ENCODE measurements at places on chromosomes 4 and X.

GRCh38 chr4:77189412-77189811, 32.4 kb downstream of the CCNG2 start:
- DNase-seq, result no peak

- no peak for DNase-seq
Observed at GRCh38 chr4:156798438-156798837, 173.2 kb downstream of the PDGFC start.

DNA sequence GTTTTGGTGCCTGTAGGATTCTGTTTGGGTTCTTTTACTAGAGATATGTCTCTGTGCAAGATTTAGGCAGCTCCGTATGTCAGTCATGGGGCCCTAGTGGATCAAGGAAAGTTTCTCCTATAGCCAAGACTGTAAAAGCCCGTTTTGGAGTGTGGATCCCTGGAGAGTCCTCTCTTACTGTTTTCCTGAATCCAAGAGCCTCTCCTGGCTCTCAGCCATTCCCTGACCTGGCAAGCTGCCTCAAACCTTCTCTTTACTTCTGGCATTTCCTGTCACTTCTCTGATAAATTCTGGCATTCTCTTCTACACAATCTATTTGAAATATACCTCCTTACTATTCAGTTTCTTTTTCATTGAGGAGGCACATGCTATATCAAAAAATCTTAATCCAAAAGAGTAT, 41.4 kb downstream of the DCAF12L2 start:
- DNase-seq, result no peak

DNA sequence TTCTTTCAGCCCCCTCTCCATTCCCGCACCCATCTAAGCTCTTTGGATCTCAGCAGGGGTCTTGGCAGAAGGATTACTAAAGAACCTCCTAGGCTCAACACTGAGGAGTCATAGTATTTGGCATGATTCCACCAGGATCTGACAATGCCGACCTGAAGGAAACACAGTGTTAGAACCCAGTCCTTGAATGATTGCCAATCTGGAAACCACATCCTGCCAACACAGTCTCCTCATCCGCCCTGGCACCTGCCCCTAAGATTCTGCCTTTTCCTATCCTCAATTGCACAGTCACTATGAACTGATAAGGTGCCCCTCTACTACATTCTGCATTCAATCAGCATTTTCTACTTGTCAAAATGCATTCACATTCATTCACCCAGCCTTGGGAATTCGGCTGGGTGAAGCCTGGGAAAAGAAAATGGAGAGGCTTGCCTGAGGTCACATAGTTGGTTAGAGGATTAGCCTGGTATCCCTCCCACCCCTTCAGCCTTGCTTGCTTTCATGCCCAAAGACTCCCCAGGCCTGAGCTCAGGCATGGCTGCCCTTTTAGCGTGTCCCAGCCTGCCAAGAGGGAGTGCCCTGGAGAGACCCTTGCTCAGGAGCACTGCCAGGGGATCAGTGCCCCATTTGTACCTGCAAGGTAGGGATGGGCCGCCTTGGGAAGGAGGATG, 2.2 kb upstream of the CLDN2 start:
- DNase-seq, result no peak

GRCh38 chrX:103549916-103550315, 30.6 kb upstream of the RAB40A start:
- DNase-seq, result no peak

- peak; percentile 82 for DNase-seq
Observed at GRCh38 chr4:152634110-152634760, 45.6 kb downstream of the TMEM154 start.

GRCh38 chr4:142818476-142818875, 27.6 kb downstream of the INPP4B start:
- no peak for DNase-seq

- DNase-seq, result no peak
Observed at GRCh38 chrX:72349190-72349589, 43.5 kb upstream of the CITED1 start.

- DNase-seq, result no peak
Observed at GRCh38 chrX:70973221-70973620, 42.3 kb upstream of the SLC7A3 start.

- DNase-seq, result peak; percentile 50
Observed at GRCh38 chr4:108355902-108356535, 187.3 kb upstream of the LEF1 start.

GRCh38 chr4:144288011-144288903, 147.7 kb upstream of the GYPA start:
- DNase-seq, result peak; percentile 18

GRCh38 chr4:83268491-83268890, 16.1 kb downstream of the COQ2 start:
- DNase-seq, result no peak

- peak; percentile 92 for DNase-seq
Observed at GRCh38 chr4:157043131-157043530, 32.8 kb upstream of the GLRB start.

DNA sequence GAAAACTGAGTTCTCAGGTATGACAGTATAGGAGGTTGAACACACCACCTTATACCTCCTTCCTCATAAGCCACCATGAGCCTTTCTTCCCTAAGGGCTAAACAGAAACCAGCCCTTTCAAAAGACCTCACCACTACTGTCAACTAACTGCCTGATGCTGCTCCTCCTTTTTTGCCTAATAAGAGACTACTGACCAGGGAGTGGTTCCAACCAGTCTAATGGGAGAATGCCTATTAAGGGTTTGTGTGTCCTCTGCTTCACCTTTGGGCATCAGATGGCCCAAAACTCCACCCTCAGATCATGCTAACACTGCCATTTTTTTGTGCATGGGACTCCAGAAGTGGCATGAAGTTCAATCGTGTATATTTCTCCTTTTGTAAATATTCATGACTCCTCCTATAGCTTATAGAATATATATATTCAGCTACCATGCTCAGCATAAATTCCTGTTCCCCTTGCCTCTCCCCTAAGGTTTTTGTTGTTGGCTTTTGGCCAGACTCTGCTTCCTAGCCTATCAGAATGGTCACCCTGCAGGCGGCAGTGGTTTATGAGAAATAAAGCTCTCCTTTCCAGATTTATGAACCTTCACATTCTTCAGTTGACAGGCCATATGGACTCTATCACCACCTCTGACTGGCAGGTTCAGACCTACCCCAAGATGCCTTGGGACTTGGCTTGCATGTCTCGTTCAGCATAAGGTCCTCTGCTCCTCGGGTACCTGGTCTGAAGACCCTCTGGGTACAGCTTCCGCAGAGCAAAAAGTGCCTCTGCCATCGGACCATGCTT, 28.2 kb downstream of the FGFBP1 start:
- no peak for DNase-seq

DNA sequence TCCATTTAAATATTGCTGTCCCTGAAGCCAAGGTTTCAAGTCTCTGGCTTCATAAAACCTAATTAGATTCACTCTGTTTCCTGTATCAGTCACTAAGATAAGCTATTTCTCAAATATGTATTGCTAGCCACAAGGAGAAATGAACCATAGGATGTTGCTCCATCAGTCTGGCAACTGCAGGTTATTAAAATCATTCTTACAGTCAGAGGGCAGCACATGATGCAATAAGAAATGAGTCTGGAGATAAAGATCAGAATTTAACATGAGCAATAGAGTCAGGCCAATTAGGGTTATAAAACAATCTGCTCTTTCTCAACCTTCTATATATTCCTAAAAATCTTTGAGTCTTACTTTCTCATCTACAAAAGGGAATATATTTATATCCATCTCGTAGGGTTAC, 7.2 kb downstream of the PRKG2 start:
- no peak for DNase-seq

GRCh38 chr4:4986841-4987240, 32.4 kb downstream of the CYTL1 start:
- DNase-seq, result no peak

DNA sequence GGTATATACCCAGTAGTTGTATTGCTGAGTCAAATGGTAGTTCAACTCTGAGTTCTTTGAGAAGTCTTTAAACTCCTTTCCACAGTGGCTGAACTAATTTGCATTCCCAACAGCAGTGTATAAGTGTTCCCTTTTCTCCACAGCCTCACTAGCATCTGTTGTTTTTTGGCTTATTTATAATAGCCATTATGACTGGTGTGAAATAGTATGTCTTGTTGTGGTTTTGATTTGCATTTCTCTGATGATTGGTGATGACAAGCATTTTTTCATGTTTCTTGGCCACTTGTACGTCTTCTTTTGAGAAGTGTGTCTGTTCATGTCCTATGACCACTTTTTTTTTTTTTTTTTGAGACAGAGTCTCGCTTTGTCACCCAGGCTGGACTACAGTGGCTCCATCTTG, 30.5 kb downstream of the GPR50 start:
- no peak for DNase-seq

GRCh38 chr4:17134565-17134964, 236.1 kb upstream of the LDB2 start:
- DNase-seq, result no peak

DNA sequence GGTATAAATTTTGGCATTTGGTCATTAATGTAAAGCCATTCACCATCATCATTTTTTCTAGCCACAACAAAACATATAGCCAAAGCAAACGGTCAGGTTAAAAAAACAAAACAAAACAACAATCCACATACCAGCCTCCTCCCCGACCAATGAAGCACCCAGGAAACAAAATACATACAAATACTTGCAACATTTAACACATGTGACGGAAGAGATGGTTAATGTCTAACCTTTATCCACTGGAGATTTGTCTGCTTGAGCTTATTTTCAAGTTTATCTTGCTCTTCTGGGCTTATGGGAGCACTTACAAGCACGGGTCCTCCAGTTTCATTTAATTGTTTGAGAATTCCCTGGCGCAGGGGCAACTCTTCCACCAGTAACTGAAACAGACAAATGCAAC, 857.5 kb upstream of the FTHL17 start:
- no peak for DNase-seq

- no peak for DNase-seq
Observed at GRCh38 chr4:6591313-6591712, 16.3 kb downstream of the MAN2B2 start.

DNA sequence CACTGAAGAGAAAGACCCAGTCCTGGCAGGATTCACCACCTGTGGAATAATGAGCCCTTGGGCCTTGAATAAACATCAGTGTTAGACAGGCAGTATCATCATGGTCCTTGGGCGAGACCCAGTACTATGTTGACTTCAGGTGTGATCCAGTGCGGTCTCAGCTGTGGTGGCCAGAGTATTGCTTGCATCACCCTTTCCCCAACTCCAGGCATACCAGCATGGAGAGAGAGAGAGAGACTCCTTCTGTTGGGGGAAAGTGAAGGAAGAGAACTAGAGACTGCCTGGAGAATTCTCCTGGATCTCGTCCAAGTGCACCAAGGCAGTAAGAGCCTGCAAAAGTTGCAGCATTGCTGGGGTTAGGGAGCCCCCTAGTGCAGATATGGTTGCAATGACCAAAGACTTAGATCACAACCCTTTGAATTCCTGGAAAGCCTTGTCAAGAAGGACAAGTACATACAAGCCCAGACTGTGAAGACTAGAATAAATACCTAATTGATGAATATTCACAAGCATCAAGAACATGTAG, 61.1 kb upstream of the VAMP7 start:
- peak; percentile 82 for DNase-seq

DNA sequence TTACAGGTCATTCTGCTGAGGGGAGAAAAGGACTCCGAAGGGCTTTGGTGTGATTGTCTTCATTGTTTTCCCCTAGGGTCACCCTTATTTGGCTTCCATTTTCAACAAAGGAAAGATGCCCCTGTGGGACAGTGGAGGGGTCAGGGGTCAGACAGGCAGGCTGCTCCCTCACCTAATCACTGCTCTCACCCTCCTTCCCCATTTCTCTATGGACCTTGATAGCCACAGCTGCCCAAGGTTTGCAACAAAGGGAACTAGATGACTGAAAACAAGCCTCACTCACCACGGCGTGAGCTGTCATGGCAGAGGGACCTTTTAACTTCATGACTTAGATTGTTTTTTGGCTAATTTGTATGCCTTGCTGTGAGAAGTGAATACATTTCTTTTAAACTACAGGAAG, 40.7 kb downstream of the C4orf51 start:
- no peak for DNase-seq

DNA sequence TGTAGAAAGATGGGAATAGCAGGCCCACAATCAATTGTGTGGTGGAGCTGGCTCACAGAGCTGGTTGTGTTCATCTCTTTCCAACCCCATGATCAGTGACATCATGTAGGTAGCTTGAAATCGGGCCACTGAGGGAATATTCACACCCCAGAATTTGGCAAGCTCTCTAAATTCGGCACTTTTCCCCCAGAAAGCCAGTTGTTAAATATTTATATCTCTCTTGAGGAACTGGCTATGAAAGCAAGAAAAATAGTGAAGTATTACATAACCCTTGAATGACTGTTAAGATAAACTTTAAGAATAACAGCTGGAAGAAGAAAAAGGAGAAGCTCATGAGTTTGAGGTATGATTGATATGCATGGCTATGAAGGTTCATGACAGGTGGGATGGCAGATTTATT, 38.9 kb downstream of the GPRIN3 start:
- peak; percentile 55 for DNase-seq

GRCh38 chr4:76781698-76782595, 116.0 kb downstream of the SOWAHB start:
- no peak for DNase-seq

DNA sequence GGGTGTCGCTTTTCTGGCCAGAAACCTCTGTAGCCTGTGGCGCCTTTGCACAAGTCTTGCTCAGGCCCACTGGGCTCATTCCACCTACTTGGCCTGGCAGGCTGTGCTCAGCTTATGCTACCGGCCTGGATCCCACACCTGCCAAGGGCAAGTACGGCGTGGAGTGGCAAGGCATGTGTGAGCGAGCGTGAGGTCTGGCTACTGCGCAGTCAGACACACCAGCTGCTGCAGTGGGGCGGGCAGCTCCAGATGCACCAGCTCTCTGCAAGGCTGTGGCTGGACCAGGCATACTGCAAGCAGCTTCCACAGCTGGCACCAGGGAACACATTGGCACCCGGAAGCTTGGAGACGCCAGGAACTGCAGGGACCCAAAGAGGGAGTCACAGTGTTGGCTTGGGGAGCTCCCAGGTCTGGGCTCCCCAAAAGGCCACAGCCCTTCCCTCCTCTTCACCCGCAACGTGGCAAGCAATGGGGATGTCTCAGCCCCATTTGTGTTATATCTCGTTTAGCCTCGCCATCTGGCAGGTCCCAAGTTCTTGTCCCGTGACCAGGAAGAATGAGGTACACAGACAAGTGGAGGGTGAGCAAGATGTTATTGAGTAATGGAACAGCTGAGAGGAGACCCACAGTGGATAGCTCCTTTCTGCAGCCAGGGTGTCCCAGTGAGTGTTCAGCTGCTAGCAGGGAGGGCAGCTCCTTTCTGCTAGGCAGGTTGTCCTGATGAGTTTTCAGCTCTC, 3.8 kb upstream of the FBXW7 start:
- DNase-seq, result no peak

GRCh38 chr4:52864793-52865192, 2.7 kb downstream of the RASL11B start:
- no peak for DNase-seq
